Smooth muscle cell of the umbilical artery (primary cell): ENCODE measurements at places on chromosomes 1 and 21. TPM values are rescaled to one million over a fixed set of nuclear protein-coding genes. Genes with fewer than 3 reads are reported as not detected.

The MAP10 gene
- total RNA-seq: 1.8 TPM in 2 replicates

The C1orf94 gene
- not detected in 2 replicates for total RNA-seq

The CPTP gene
- total RNA-seq: 8.0 and 12.5 TPM in 2 replicates

The PRRC2C gene
- total RNA-seq: 45.4 and 82.6 TPM in 2 replicates
